ENCODE measurements at places on chromosomes 2 and 18.
A peak's percentile ranks its signal among the peaks of the same experiment; 100 is the strongest.

DNA sequence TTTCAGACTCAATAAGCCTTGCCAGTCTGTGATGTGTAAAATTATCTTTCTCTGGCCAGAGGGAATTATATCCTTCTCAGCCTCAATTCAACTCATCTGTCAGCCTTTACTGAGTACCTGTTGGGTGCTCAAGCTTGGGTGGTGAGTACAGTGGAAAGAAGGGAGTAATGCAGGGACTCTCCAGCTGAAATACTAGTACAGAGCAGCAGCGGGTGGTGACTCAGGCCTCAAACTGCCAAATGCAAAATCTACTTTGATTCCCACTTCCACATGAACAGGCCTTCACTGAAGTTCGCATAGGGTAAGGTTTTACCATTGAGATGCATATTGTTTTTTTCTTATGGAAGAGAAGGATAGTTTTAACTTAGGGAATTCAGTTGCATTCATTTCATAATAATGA, 326.8 kb downstream of the LRRTM1 start:
- DNase-seq, result no peak

DNA sequence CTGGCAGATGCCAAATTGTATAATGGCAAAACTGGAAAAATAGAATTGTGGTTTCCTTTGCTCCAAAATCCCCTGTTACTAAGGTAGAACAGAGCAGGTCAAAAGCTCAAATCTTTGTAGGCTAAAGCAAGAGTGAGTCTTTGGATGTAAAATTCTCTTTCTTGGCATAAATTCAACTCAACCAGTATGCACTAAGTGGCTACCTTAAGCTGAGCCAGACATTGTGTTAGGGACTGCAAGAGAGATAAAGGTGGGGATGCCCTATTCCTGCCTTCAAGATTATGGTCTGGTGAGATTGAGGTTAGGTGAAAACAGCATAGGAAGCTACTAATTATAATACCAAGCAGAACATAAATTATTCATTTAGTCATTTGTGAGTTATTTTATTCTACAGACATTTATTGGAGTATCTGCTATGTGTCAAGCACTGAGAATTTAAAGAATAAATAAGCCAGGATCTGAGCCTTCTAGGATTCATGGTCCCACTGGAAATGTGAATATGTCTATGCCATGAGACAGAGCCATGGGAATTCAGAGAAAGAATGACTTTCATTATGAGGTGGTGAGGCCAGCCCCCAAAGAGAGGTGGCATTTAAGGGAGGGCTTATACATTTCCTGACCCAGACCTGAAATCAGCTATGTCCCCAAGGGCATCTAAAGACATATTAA, 198.0 kb upstream of the NCKAP5 start:
- DNase-seq, result no peak

- DNase-seq, result no peak
Measured at GRCh38 chr18:50099725-50100407, 95.1 kb downstream of the MYO5B start.

GRCh38 chr2:111932841-111933291, 34.5 kb downstream of the MERTK start:
- no peak for DNase-seq

DNA sequence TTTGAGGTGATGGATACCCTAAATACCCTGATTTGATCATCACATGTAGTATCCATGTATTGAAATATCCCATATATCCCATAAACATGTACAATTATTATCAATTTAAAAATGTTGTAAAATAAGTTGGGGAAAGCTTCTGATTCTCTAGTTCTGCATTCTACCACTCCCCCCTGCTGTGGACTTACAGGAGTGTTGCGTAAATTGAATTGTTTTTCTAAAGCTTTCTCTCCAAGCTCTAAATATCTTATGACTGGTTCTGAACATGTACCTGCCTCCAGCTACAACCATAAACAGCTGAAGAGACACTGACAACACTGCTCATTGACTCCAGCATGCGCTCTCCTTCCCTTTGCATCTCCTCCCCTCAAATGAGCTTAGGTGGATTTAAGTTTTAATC, 145.2 kb downstream of the MGAT5 start:
- DNase-seq, result no peak

DNA sequence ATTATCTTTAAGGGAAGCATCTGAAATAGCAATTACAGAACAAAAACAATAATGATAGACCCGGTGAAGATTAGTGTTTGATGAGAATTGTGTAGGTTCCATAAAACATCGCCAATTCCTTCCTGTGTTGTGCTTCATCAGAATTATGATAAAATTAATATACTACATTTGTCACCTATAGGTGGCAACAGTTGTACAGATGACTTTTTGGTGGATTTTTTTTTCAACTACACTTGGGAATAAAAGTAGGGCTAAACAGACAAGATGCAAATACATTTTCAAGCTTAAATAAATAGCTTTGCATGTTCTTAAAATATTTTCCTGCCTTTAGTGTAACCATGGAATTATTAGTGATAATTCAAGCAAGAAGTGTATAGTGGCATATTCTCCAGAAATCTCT, 7.0 kb upstream of the LYPD1 start:
- DNase-seq, result no peak

DNA sequence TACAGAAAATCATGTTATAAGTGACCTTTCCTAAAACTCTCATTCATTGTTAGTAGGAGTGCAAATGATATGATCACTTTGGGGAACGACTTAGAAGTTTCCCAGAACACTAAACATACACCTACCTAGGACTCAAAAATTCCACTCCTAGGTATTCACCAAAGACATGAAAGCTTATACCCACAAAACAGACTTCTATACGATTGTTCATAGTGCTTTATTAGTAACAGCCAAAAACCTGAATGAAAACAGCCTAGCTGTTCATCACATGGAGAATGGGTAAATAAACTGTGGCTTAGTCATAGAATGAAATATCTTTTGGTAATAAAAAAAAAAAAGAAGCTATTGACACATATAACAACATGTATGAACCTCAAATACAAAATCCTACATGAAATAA, 8.8 kb downstream of the NOL10 start:
- DNase-seq, result no peak

- DNase-seq, result no peak
Measured at GRCh38 chr2:138059487-138060300, 95.4 kb downstream of the HNMT start.

GRCh38 chr2:9675415-9676351, 44.9 kb upstream of the YWHAQ start:
- DNase-seq, result no peak

GRCh38 chr2:106185475-106186184, 8.5 kb downstream of the UXS1 start:
- no peak for DNase-seq

DNA sequence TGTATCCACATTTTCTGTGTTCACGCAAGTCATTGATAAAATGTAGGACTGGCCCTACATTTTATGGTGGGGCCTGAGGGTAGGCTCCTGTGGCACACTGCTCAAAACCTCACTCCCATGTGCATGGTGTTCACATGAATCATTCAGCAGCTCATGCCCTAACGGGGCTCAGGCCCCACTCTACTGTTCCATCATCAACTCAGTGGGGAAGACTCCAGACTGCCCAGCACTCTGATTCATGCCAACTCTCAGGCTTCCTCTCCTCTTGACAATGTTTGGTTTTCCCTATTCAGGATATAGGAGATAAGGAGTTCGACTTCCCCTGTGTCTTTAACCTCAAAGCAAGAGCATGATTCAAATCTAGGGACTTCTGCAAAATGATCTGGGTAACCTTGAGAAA, 92.0 kb upstream of the BOD1L2 start:
- no peak for DNase-seq

- no peak for DNase-seq
Measured at GRCh38 chr2:127140538-127140937, 33.6 kb upstream of the BIN1 start.

- DNase-seq, result no peak
Measured at GRCh38 chr18:39191931-39192330, 1626.3 kb upstream of the CELF4 start.

- no peak for DNase-seq
Measured at GRCh38 chr2:119638685-119639554, 40.1 kb upstream of the TMEM177 start.

- no peak for DNase-seq
Measured at GRCh38 chr2:60149176-60149575, 404.3 kb downstream of the BCL11A start.

GRCh38 chr18:53864770-53865169, 359.7 kb downstream of the MBD2 start:
- DNase-seq, result no peak

GRCh38 chr2:240789051-240789453, 31.0 kb downstream of the KIF1A start:
- DNase-seq, result no peak

- DNase-seq, result no peak
Measured at GRCh38 chr2:33108483-33109443, 162.0 kb downstream of the LTBP1 start.

- DNase-seq, result no peak
Measured at GRCh38 chr2:237201461-237202287, 116.0 kb downstream of the COPS8 start.

DNA sequence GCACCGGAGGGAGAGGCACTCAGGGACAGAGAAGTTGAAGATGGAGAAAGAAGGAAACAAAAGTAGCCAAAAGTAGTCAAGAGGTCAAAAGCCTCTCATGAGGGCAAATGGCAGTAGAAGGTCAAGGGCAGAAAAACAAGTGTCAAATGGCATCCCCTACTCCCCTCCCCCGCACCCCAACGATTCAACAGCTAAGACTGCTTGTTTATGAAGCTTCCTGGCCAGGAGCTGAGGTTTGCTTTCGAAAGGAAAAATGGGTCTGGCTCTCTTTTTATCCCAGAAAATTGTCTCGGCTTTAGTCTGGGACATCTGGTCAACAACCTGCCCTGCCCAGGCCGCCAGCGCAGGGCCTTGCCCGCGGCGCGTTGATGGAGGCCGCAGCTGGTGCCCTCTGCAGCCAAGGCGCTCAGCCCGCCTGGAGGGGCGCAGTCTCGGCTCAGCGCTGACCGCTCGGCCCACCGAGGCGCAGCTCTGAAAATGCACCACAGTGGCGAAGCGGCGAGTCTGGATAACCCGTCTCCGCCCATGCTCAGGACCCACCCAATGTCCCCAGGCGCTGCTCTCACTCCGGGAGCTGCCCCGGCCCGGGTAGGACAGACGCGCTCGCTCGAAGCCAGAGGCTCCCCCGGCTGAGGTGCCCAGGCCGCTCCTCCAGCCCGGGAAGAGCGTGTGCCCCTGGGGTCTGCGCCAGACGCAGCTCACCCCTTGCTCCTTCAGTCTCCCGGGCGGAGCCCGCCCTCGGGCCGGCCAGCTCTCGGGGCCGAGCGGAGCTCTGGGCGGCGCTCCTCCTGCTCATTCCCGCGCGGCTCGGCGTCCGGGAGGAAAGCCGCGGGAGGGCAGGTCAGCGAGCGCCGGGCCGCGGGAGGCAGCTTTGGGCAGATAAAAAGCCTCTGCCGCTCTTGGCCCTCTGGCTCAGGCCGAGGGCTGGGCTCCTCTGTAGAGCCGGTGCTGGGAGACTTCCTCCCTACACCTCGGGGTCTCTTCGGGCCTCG, 1.8 kb upstream of the TBR1 start:
- DNase-seq, result peak; percentile 60

DNA sequence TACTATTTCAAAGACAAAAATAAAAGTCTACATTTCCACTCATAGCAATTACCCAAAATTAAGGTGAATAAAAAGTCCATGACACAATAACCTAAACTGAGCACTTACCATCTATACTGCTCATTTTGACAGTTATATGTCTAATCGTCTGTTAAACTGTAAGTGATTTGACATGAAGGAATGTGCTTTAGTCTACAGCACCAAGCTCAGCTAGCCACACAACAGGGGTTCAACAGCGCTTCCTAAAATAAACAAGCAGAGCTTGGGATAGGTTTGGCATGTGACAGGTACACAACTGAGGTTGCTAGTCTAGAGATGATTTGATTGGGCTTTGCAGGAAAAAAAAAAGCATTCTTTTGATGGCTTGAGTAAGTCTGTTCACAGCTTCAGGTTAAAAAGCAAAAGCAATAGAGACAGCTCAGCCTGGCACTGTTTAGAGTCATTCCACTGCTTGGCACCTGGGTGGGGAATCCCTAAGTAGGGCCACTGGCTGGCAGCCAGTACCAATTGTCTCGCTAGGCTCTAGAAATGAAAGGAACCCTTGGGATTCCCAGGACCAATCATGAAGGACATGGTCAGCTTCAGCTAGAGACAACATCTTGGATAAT, 78.6 kb downstream of the BARD1 start:
- no peak for DNase-seq

Data from activated CD8-positive, alpha-beta memory T cell treated with anti-CD3 and anti-CD28 coated beads for 24 hours (primary cell).